Right renal pelvis (tissue), 4 donors: ENCODE measurements at places on chromosomes 5 and 9. TPM values are rescaled to one million over a fixed set of nuclear protein-coding genes. Genes with fewer than 3 reads are reported as not detected.

MLANA gene
- polyA plus RNA-seq = 1.00 TPM

OR1Q1 gene
- polyA plus RNA-seq = not detected

LRRC19 gene
- 11.9 TPM for polyA plus RNA-seq

FREM1 gene
- polyA plus RNA-seq = 177 TPM

LHFPL2 gene
- 47.5 TPM for polyA plus RNA-seq

SLC1A3 gene
- polyA plus RNA-seq = 3.4 TPM

RIOK2 gene
- 46.6 TPM for polyA plus RNA-seq

UGT3A2 gene
- polyA plus RNA-seq = 17.8 TPM

PCDHGB5 gene
- polyA plus RNA-seq = 11.0 TPM

CDKN2B-AS1 gene
- not detected for polyA plus RNA-seq

PPP2R2B gene
- 18.2 TPM for polyA plus RNA-seq

RABGAP1 gene
- 63.8 TPM for polyA plus RNA-seq

ERAP2 gene
- 11.2 TPM for polyA plus RNA-seq

PDLIM4 gene
- polyA plus RNA-seq = 15.5 TPM

QRFP gene
- polyA plus RNA-seq = 0.27 TPM

CLTB gene
- 52.1 TPM for polyA plus RNA-seq

SCGB3A1 gene
- polyA plus RNA-seq = 1.6 TPM

WNK2 gene
- polyA plus RNA-seq = 23.8 TPM

P4HA2 gene
- 26.9 TPM for polyA plus RNA-seq

ZNF879 gene
- polyA plus RNA-seq = 9.1 TPM

DMGDH gene
- 17.4 TPM for polyA plus RNA-seq

SH3RF2 gene
- polyA plus RNA-seq = 6.0 TPM

PCDHAC2 gene
- polyA plus RNA-seq = 0.54 TPM

DCAF12 gene
- polyA plus RNA-seq = 68.9 TPM

SLC45A2 gene
- polyA plus RNA-seq = 0.25 TPM

TAF11L12 gene
- polyA plus RNA-seq = not detected

TAF11L5 gene
- polyA plus RNA-seq = not detected

SV2C gene
- 0.07 TPM for polyA plus RNA-seq

PDE8B gene
- polyA plus RNA-seq = 8.1 TPM

C5orf52 gene
- not detected for polyA plus RNA-seq

FEM1C gene
- 25.8 TPM for polyA plus RNA-seq

FAM200C gene
- polyA plus RNA-seq = 14.1 TPM

NFIL3 gene
- 34.6 TPM for polyA plus RNA-seq

PCDHB16 gene
- 5.7 TPM for polyA plus RNA-seq

ADAMTS13 gene
- 8.3 TPM for polyA plus RNA-seq
